ENCODE measurements at places on chromosomes 2 and 18. TPM values are rescaled to one million over a fixed set of nuclear protein-coding genes. Genes with fewer than 3 reads are reported as not detected.

GRCh38 chr2:29322011-29322410, 206.8 kb downstream of the CLIP4 start:
- no peak for DNase-seq

DNA sequence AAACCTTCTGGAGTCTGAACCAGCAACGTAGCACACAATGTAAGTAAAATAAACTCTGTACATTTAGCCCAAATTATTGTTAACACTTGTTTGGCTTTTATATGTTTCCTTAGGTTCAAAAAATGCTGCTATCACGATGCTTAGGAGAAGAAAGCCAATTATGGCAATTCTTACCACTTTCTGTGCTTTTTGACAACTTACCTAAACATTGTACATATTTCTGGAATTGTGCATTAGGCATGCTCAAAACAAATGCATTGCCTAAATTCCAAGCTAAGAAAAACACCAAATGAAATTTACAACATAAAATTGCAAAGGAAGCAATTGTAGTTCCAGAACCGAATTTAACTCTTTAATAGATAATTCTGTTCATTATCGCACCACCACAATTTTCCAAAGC, 585.6 kb upstream of the DSEL start:
- no peak for DNase-seq

The GAREM1 gene
- total RNA-seq = 7.4 TPM

DNA sequence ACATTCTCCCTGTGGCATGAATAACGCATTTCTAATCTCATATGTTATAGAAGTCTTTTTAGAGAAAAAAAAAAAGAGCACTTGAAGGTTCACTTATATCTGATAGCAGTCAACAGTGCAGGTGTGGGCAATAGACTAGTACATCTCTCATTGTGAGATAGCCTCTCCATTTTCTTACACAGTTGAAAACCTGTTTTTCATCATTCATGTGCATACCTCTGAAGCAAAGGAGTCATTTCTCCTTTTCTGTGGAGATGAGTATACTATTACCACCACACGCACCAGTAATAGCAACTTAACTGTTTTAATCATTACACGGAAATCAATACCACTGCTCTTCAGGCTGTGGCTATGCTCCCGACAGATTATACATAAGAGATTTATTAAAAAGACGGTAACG, 1653.3 kb upstream of the TMEFF2 start:
- DNase-seq = no peak

DNA sequence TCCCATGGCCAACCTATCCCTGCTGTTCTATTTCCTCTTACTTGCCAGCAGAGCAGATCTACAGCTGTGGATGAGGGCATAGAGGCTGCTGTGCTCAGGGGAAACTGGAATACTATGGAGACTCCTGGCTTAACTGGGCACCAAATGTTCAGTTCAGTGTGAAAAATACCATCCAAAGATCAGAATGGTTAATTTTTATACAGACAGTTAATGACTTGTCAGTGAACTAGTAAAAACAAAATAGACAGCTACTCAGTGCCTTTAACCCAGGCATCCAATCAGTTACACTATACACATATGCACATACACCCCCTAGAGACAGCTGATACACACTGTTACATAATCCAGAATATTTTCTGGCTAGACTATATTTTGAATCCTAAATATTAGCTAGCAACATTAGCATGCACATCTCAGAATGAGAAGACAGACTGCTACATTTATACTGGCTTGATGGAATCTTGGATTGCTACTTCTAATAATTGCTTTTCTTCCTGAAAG, 59.1 kb upstream of the WIPF1 start:
- no peak for DNase-seq

DNA sequence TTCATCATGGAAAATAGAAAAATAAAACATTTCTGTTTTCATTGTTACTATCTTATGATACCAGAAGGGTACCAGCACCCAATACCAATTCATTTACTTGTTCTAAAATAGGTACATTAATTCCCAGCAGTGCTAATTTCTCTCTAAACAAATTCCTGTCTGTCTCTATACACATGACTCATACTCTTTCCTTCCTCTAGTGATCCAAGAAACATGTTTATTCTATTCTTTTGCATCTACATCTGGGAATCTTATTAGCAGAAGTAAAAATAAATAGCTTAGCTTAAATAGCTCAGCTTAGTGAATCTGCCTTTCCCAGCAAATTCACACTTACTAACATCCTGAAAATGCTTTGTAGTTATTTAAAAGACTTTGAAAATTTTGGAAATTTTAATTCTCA, 84.5 kb upstream of the MAPRE2 start:
- DNase-seq = no peak

GRCh38 chr18:51253476-51253875, 56.0 kb upstream of the MEX3C start:
- DNase-seq = no peak

The ALPP gene
- total RNA-seq = 0.20 TPM

GRCh38 chr2:6933911-6934310, 16.7 kb downstream of the RNF144A start:
- no peak for DNase-seq

DNA sequence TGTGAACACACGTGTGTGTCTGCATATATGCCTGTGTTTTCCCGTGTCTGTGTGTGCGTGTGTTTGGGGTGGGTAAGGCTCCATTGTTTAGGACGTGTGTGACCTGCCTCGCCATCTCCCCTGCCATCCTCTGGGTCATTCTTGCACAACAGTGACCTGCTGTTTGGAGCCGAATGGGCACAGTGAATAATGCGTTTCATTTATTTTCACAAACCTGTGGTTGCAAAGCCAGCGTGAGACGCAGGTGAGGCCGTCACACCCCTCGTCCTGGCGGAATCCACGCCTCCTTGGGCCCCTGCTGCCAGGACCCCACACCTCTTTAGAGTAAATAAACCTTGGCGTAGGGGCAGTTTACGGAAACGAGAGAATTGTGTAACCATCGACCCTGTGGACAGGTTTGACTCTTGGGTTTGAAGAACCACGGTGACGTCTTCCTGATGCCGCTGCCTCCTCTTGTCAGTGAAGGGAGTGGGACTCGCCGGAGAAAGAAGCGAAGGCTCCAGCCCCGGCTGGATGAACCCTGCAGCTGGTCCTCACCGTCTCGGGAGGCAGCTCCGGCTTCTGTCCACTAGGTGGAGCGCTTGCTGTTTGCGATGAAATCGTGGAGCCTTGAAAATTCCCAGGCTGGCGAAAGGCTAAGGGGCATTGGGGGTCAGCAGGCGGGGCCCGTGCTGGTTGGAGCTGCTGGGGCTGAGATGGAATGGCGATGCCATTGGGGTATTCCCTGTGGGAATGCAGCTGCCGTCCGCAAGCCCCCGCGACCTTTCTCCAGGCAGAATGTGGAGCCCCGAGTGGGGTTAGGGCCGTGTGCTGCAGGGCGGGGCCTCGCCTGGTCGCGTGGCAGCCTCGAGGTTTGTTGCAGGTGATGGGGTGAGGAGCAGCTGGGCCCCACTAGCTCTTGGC, 81.1 kb downstream of the RTP5 start:
- DNase-seq = peak; percentile 95

DNA sequence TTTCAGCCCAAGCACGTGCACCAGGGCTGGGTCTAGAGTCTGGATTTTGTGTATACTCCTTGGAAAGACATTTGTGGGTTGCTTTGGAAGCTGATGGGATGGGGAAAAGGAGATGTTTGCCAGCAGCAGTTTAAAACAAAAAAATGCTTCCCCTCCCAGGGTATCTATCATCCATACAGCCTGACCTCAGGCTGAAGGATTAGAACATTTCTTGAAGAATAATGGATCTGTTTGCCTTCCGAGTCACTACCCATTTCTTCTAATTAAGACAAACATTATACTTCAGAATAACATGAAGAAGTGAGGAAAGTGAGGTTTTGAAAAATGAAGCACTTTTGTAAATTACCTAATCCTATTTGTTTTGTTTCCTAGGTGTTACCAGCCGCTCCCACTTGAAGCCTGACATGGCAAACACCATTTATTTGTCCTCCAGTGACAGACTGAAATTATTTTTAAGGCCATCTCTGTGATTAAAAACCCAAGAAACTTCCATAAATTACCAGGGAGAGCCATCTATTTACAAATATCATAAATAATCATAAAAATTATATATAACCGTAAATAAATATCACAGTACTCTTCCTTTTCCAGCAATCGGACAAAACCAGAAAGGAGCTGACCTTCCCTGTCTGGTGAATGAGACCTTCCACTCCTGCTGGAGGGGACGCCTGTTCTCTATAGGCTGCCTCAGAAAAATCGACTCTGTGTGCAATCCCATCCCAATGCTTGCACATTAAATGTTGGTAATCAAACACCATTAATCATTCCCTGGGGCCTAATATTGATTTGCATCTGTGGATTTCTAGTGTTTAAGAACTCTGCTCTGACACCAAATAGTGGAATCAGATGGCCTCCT, 106.8 kb downstream of the C1D start:
- no peak for DNase-seq

The TLX2 gene
- 0.26 TPM for total RNA-seq

DNA sequence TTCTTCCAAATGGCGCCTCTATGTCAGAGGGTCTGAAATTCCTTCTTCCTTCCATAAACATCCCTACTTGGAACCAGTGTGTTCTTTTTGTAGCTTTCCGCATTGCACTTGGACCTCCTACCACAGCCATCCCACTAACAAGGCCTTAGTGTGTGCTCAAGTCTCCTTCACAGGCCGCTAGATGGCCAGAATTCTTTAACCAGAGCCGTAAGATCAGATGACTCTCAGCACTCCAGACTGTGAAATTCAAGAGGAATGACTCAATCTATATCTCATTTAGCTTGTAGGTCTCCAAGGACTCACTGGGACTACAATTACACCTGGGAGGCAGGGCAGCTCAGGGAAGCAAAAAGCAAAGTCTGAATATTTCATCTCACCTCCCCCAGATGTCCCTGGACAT, 298.9 kb downstream of the EIPR1 start:
- no peak for DNase-seq

- no peak for DNase-seq
Observed at GRCh38 chr2:26687801-26688200, 4.7 kb upstream of the KCNK3 start.

The LRP1B gene
- total RNA-seq = 0.14 TPM

The KCNG2 gene
- total RNA-seq = 0.34 TPM

- DNase-seq = no peak
Observed at GRCh38 chr2:62741954-62742722, 36.6 kb downstream of the EHBP1 start.

DNA sequence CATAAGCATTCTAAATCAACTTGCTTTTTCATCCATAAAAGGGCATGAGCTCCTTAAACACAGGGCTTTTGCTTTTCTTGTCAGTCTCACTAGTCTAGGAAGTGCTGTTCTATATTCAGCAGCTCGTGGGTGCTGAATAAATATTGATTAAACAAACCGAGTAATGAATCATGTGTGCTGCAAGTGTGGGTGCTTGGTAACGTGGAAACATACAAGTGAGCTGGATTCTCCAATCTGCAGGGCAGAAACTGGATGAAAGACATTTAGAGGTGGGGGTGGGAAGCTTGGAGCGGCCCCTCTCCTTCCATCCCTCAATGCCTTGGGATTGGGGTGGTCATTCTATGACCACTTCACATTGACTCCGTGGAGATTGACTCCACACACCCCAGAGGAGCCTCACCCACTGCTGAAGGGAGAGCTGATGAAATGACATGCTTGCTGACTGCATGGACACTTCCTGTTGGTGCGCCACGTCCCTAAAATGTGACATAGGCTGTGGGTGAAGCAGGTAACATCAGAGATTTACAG, 114.6 kb downstream of the DOCK10 start:
- DNase-seq = no peak

The CD226 gene
- total RNA-seq = 0.23 TPM

The GCKR gene
- total RNA-seq = 1.1 TPM

The TTLL4 gene
- 73.7 TPM for total RNA-seq

The KLHL14 gene
- 4.8 TPM for total RNA-seq

GRCh38 chr2:177281400-177282180, 17.1 kb upstream of the NFE2L2 start:
- DNase-seq = no peak

- DNase-seq = no peak
Observed at GRCh38 chr2:121342751-121343150, 57.7 kb upstream of the TFCP2L1 start.

DNA sequence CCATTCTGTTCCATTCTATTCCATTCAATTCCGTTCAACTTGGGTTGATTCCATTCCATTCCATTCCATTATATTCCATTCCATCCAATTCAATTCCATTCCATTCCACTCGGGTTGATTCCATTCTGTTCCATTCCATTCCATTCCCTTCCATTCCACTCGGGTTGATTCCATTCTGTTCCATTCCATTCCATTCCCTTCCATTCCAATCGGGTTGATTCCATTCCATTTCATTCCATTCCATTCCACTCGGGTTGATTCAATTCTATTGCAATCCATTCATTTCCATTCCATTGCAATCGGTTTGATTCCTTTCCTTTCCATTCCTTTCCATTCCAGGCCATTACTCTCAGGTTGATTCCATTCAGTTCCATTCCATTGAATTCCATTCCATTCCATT, 1138.4 kb downstream of the RPIA start:
- DNase-seq = no peak

DNA sequence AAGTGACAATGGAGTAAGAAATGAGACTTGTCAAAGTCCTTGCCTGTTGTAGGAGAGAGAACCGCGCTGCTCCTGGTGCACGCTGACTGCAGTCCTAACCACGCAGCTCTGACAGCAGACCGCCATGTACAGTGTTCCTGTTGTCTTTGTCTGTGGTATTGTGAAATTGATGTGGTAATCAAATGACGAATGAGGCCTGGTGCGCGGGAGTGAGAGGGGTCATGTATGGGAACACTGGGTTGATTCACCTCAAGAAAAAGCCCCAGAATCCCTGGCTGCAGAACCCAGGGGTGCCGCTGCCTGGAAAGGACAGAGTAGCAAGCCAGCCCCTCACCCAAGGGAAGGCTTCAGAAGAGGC, 64.0 kb downstream of the INPP4A start:
- no peak for DNase-seq

The PID1 gene
- 1.3 TPM for total RNA-seq

DNA sequence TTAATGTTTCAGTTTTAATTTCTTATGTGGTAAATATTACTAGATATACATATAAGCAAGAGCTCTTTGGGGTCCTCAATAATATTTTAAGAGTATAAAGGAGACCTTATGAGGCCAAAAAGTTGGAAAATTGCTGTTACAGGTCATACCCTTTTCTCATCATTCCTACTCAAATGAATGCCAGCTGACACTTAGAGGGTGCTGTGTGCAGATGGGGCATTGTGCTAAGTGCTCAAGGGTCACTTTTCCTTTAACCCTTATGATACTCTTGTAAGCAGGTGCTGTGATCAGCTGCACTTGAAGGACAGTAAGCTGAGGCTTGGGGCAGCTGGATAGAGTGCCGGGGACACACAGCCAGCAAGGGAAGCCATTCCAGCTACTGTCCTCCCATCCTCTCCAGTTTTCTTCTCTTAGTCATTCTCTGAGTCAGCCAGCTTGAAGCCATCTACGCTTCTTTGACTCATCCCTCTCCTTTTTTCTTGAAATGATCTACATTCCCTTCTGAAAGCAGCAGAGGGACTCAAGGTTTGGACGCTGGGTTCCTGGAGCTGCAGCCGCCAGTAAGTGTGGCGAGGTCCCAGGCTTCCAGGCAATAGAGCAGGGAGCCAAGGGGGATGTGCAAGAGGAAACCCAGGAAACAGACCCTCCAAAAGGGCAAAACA, 42.0 kb upstream of the CREB1 start:
- no peak for DNase-seq

- no peak for DNase-seq
Observed at GRCh38 chr2:240226672-240227537, 86.4 kb upstream of the OTOS start.

- no peak for DNase-seq
Observed at GRCh38 chr18:55489034-55489986, 98.7 kb downstream of the TCF4 start.

The WNT6 gene
- total RNA-seq = not detected

Data from WTC11 (cell line).